ENCODE measurements at places on chromosomes 7 and 10. TPM values are rescaled to one million over a fixed set of nuclear protein-coding genes. Genes with fewer than 3 reads are reported as not detected.

The MASTL gene
- 6.9 TPM for total RNA-seq

The SPRN gene
- total RNA-seq, result 2.4 TPM

The FAM13C gene
- total RNA-seq, result 5.9 TPM

The FFAR4 gene
- total RNA-seq, result not detected

The ASB10 gene
- not detected for total RNA-seq

The INMT gene
- total RNA-seq, result 70.1 TPM
